ENCODE measurements at places on chromosomes 2 and 18.

- DNase-seq: no peak
These were observed 510.6 kb downstream of the XIRP2 start for GRCh38 chr2:167398873-167399272.

- no peak for DNase-seq
These were observed 28.6 kb downstream of the MARCO start for GRCh38 chr2:118970396-118971135.

DNA sequence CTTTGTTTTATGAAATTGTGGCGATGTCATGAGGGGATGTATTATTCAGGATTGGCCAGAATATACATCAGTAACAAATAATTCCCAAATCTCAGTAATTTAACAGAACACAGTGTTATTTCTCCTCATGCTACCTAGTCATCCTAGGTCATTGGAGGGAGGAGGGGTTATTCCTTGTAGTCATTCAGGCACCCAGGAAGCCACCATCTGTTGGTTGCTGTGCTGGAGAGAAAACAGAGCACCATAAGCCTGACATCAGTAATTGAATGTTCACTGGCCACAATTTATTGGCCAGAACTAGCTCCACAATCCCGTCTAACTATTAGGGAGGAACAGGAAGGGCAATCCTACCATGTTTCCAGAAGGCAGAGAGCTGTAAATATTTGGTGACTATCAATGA is 303.5 kb upstream of the CELF4 start:
- DNase-seq: no peak

GRCh38 chr2:69251943-69252342 is 135.1 kb downstream of the GFPT1 start:
- DNase-seq: no peak

- DNase-seq: no peak
These were observed 866 bp downstream of the CWC22 start for GRCh38 chr2:180006231-180006630.

- no peak for DNase-seq
These were observed 117.7 kb downstream of the B3GNT2 start for GRCh38 chr2:62313449-62314227.

DNA sequence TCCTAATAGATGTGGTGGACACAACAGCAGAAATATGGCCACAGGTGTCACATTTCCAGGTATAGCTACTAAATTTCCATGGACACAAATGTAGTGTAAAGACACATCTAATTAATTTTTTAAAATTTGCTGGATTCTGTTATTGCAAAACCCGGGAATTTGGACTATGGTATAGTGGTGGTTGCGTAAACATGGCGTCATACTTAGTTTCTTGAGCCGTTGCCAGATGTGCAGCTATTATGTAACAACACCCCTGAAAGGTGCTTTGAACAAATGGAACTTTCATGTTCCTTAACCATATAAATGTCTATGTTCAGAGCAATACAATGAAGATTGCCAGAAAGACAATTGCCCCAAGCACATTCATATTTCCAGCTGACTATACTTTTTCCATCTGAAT is 85.9 kb downstream of the HRH4 start:
- no peak for DNase-seq

DNA sequence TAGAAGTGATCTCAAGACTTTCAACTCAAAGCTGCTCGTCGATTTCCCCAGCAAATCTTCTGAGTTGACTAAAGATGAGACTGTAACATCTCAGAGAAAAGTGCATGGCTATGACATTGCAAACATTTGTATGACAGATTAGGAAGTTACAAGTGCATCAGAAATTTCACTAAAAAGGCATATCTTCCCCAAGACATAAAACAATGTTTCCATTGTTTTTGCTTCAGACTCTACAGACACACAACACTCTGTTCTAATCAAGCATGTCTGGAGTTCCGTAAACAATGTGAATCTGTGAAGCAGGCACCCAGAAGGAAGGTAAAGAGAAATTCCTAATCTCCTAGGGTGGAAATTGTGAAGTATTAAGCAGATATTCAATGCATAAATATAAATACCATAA is 144.6 kb upstream of the LYPD1 start:
- DNase-seq: no peak

DNA sequence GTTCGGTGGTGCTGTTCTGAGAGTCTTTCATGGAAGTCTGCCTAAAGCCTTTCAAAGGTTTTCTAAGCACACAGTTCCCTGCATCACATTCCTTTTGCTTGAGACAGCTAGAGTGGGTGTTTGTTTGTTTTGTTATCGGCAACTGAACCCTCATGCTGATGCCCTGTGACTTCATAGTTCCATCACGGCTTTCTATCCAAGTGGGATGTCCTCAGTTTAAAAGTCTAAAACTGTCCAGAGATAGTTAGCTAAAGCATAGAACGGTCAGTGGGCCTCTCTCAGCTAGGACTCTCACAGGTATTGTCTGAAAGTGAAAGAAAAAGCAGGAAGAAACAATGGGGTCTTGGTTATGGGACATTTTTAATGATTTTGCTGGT is 337.3 kb downstream of the OSR1 start:
- no peak for DNase-seq

DNA sequence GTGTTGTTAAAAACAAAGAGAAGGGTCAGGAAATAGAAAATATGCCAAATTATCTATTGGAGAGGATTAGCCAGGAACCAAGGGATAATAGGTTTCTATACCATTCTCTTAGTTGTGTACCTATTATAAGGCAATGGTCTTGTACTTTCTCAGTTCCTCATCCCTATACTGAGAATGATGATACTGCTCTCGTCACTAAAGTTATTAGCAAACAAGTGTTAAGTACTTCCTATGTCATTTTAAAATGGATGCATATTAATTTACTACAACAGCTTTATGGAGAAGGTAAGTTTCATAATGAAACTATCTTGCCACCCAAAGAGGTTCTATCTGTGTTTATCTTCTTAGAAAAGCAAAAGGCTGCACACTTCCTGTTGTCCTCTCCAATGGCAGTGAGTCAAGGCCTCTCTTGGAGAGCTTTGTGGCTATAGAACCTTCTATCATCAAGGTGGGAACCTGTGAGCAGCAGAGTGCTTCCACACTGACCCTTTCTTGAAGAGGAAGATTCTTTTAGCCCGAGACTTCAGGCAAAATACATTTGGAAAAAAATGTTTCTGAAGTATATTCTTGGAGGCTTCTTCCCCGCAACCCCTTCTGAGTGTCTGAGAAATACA is 460.7 kb upstream of the FANCL start:
- no peak for DNase-seq

DNA sequence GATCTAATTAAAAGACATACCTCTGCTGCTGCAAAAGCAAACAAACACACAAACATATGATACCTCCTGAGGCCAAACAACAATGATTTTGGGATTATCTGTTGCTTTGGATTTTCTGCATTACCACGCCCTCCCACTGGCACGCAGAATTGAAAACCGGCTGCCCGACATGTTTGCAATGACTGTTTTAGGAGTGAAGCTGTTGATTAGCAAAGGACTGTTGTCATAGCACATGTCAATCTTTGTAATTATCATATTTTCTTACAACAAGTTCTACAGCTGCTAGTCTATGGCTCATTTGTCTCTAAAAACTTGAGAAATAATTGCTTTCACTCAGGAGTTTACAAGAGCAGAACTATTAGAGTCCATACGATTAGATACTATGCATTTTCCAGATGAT is 94.4 kb upstream of the MEIS1 start:
- DNase-seq: no peak

GRCh38 chr18:40208958-40209357 is 1746.1 kb upstream of the PIK3C3 start:
- DNase-seq: no peak

GRCh38 chr18:35466334-35466733 is 31.4 kb downstream of the INO80C start:
- DNase-seq: no peak

DNA sequence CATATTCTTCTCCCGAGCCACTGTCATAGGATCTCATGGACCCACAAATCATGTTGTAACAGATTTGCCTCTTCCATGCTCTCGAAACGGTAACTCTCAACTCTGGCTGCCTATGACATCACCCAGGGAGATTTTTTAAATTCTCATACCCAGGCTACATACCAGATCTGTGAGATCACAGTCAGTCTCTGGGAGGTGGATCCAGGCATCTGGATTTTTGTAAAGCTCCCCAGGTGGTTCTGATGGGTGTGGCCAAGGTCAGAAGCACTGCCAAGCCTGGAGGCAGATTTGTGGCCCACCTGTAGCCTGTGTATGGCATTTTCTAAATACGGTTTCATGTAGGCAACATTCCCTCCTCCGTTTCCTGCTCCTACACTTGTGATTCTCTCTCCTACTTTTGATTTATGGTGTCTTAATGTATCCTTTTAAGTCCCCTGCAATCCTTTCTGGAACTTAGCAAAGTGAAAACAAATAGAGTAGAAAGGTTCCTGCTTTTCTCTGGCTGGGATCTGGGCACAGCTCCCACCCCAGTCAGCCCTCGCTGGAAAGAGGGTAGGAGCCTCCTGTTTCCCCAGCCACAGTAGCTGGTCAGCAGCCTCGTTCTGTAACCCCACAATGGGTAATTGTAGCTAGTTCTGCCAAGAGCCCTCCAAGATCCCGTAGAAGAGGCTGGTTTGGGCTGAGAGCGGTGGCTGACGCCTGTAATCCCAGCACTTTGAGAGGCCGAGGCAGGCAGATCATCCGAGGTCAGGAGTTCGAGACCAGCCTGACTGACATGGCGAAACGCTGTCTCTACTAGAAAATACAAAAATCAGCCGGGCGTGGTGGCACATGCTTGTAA is 96.2 kb downstream of the KLHL29 start:
- DNase-seq: no peak

DNA sequence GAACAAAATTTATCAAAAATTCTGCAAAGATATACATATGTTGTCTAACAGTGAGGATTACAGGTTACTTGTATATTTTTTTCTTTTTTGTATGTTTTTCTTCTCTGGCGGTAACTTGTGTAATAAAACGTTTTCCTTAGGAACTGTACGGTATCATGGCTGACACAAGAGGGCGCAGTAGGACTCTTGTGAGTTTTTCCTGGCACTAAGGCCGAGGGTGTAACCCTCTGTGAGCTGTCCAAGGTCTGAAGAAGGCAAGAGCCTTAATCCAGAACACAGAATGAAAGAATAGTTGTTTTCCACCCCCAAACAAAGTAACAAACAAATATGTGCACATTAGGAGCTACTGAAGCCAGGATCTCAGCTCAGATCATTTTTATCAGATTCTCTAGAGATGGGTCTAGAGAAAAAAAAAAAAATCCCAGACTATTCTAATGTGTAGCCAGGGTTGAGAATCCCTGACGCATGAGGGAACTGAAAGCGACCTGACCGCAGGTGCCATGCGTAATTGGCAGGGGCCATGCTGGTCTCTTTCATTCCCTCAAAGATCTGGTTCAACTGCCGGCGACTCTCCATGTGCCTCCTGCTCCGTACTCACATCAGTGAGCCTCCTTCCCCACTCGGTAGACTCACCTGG is 27.0 kb downstream of the TMEM200C start:
- peak; percentile 90 for DNase-seq

GRCh38 chr2:22934747-22935146 is 450.2 kb upstream of the KLHL29 start:
- DNase-seq: no peak

DNA sequence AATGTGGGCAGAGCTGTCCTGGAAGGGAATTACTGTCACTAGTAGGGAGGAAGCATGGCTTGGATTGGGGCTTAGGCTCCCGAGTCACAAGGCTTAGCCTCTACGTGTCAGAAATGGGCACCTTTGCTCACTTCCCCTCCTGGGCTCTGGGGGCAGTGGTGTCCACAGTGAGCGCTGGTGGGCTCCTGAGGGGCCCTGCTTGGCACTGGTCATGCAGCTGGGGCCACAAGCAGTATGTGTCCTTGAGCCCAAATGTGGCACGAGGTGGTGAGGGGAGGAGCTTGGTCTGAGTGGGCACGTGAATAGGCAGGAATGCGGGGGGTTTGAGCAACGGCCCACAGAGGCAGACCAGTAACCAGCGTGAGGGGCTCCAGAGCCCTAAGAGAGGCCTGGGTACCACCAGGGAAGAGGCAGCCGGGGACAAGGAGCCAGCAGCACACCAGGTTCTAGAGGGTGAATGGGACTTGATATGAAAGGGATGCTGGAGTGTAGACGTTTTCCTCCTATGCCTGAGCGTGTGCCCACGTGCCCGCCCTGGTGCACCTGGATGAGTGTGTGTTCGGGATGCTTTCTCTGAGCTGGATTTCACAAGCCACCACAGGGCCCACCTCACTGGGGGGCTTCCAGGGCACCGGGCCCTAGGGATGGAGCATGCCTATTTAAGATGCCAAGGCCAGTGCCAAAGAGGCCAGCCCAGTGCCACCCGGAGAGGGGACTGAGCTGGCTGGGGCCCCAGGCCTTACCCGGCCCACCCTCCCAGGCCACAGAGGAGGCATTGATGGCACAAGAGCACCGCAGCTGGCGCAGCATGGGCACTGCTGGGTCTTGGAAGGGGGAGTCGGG is 22.8 kb upstream of the PTMA start:
- no peak for DNase-seq

DNA sequence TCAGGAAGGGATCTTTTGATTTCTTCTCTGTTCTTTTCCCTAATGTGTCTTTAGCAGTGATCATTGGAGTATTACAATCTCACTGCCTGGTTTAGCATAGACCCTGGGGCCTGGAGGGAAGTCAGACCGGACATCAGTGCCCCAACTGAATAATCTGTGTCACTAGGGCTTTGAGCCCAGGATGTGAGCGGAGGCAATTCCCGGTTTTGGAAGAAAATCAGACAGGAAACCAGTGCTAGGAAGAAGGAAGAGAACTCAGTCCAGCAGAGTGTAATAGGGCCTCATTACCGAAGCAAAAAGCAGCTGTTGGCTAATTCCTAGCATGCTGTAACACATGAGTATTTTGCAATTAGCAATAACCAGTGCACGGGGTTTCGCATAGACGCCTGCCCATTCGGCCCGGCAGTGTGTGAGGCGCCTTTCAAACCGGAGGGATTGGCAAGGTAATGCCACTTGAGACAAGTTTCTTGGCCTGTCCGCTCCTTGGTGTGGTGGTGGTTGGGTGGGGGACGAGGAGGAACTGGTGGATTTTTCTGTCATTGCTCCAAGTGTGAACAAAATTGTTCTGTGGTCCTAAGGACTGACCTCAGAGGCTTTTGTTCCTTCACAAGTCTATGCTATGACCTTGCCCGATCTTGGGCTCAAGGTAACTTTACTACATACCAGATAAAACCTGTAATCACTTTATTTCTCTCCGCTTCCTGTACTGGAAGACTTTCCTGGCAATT is 2.8 kb downstream of the FOSL2 start:
- peak; percentile 42 for DNase-seq

DNA sequence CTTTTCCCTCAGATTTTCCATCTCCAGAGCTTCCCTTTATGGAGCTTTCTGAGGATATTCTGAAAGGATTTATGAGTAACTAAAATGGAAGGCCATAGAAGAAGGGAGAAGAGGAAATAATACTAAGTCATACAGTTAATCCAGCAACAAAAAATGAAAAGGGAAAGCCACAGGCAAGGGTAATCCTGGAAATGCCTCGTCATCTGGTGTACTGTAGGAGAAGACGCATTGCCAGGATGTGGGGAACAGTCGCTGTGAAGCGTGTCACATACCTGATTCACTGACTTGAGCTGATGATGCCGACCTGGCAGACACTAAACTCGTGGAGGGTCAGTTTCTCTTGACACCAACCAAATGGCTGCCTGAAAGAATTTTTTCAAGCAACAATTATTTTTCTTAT is 34.7 kb upstream of the ALPP start:
- DNase-seq: no peak

- DNase-seq: peak; percentile 94
These were observed 42.6 kb upstream of the MTCL1 start for GRCh38 chr18:8662560-8663255.

- DNase-seq: no peak
These were observed 110.3 kb downstream of the PXDN start for GRCh38 chr2:1633936-1634587.
